ENCODE measurements at places on chromosomes 12 and 14.

- no peak for DNase-seq
Observed at GRCh38 chr12:103751171-103751570, 89.9 kb downstream of the NT5DC3 start.

GRCh38 chr12:84660139-84660538, 252.5 kb downstream of the SLC6A15 start:
- no peak for DNase-seq

GRCh38 chr12:46217541-46218321, 51.1 kb downstream of the SLC38A1 start:
- no peak for DNase-seq

- no peak for DNase-seq
Observed at GRCh38 chr14:75295491-75296345, 17.1 kb downstream of the FOS start.

- no peak for DNase-seq
Observed at GRCh38 chr14:93309427-93309966, 23.3 kb downstream of the BTBD7 start.

DNA sequence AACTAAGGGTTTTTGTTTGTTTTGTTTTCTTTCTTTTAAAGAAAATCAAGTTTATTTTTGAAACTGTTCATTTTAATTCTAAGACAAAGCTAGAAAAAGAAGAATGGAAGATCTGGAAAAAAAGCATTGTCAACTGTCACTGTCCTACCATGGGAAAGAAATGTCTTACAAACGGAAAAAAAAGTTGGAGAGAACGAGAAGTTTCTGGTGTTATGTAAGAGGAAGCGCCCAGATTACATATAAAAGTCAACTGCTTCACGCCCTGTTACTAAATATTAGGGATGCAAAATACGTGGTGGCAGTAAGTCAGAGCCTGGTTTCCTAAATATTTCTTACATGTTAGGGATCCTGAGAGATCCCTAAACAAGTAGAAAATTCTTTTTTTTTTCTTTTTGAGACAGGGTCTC, 14.3 kb upstream of the FBXL14 start:
- DNase-seq: no peak

- no peak for DNase-seq
Observed at GRCh38 chr12:40168001-40168400, 56.8 kb upstream of the LRRK2 start.

DNA sequence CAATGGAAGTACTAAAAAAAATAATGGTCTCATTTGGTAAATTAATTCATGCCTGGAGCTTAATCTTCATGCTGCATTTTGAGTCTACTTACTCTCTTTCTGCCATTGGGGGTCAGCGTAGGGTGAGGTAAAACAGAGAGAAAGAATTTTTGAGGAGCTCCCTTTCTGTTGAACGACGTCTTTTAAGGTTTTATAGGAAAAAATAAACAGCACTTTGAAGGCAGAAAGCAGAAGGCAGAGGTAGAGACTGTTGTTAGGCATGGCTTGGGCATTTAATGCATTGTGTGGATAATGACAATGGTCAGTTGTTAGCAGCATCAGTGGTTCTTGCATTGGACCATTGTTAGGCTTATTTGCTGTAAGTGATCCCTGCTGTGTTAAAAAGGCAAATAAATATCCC, 557.2 kb upstream of the STXBP6 start:
- no peak for DNase-seq

GRCh38 chr12:8916154-8916553, 1.8 kb downstream of the PHC1 start:
- DNase-seq: no peak

DNA sequence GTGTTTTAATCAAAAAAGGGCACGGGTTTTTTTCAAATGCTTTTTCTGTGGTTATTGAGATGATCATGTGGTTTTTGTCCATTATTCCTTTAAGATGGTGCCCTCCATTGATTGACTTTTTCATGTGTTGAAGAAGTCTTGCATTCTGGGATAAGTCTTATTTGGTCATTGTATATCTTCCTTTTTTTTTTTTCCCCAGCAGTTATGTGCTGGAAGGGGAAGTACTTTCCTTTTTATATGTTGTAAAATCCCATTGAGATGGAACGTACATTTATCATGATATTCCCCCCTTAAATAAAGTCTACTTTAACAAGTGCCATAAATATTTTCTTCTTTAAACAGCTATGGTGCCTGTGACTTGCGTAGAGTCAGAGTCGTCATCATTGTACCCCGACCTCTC, 24.8 kb upstream of the MUCL1 start:
- DNase-seq: no peak

DNA sequence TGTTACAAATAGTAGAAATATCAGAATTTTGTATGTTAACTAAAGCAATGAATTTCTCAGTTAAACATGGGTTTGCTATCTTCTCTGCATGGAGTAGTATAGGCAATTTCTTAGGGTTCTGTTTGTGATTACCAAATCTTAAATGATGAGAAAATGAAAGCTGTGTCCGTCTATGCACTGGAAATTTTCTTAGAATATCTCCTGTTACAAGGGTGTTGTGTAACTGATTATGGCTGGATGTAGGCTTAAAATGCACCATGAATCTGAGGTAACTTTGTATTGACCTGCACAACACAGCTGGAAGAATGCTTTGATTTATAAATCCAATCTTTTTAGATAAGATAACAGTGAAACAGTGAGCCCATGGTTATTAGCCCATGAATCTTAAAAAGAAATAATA, 17.8 kb downstream of the TRIP11 start:
- no peak for DNase-seq

DNA sequence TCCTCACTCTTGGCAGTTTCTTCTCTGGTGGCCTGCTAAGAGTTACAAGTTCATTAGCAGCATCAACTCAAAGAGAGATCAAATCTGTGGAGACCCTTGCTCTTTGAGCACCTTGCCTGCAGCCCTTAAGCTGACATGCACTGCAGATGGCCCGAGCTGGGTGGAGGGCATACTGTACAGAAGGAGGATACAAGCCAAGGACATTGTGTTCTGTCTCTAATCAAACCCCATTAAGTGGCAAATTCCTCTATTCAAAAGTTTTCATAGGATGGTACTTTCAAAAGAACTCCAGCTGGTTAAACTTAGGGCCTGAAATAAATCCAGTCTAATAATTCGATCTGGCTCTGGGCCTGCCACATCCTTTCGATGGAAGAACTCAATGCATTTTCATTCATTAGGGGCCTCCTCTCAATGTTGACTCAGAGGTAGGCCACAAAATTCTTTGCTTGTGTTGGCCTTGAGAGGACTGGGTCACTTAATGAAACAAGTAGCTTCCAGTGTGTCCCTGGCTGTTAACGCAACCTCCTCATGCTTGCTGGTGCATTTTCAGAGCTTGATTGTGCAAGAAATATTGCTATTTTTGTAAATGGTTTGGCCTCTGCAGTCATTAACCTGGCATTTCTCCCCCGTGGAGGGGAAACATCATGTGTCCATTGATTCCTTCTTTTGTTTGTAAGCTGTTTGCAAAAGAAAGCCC, 318.2 kb downstream of the NUAK1 start:
- no peak for DNase-seq

- DNase-seq: peak; percentile 29
Observed at GRCh38 chr14:91154851-91155625, 41.2 kb downstream of the DGLUCY start.

- no peak for DNase-seq
Observed at GRCh38 chr12:49505672-49506071, 33.2 kb upstream of the KCNH3 start.

- no peak for DNase-seq
Observed at GRCh38 chr14:85617791-85618190, 87.8 kb downstream of the FLRT2 start.

DNA sequence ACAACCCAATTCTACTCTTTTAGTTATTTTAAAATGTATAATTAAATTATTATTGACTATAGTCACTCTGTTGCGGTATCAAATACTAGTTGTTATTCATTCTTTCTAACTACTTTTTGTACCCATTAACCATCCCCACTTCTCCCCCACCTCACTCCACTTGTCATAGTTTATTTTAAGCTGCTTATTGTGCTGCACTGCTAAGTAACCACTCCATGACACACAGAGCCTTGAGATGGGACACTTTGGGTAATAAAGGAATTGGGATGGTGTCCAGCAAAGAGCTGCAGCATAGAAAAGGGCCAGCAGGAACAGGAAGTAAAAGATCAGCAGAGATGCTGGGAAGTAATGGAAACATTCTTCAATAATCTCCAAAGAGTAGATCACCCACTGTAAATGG, 123.0 kb downstream of the RPS29 start:
- DNase-seq: no peak

- DNase-seq: no peak
Observed at GRCh38 chr12:71300772-71301675, 138.6 kb upstream of the LGR5 start.

DNA sequence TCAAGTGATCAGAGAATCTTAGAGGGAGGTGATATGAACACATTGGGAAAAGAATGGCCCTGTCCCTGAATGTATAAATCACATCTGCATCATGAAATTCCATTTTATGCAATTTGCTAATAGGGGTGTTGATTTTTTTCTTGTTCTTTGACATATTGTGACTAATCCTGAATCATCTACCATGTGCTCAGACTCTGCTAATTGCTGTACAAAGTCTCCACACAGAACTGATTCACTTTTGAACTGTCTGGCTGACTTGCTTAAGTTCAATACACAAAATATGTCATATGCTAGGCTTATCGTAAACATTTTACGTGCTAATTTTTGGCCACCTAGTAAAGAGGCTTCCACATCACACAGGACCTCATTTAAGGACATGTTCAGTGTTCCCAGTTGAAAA, 2.6 kb downstream of the TMEM132D start:
- DNase-seq: no peak

DNA sequence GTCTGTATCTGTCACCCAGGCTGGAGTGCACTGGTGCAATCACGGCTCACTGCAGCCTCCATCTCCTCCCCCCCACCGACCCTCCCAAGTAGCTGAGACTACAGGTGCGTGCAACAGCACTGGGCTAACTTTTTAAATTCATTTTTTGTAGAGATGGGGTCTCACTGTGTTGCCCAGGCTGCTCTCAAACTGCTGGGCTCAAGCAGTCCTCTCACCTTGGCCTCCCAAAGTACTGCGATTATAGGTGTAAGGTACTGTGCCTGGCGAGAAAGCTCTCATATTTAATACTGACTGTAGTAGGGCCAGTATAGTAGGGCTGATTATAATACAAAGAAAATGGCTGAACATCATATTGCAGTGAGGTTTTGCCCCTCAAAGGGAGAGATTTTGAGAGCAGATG, 2.4 kb downstream of the RIC8B start:
- no peak for DNase-seq

GRCh38 chr14:21985081-21985480, 311.5 kb upstream of the OR4E1 start:
- no peak for DNase-seq

- no peak for DNase-seq
Observed at GRCh38 chr12:117567644-117568216, 206.3 kb upstream of the NOS1 start.

- no peak for DNase-seq
Observed at GRCh38 chr12:2171672-2172426, 119.1 kb downstream of the CACNA1C start.

DNA sequence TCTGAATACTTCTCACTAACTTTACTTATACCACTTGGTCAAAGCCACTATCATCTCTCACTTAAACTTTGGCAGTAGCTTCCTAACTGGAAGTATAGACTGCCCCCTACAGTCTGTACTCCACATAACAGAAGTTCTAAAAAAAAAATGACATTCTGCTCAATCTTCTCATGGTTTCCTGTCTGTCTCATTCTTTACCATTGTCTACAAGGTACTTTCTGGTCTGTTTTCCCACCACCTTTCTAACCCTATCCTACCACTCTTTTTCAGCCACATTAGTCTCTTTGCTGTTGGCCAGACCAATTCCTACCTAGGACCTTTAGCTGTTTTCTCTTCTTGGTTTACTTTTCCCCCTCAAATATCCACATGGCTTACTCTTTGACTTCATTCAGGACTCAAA, 14.7 kb downstream of the CPSF6 start:
- peak; percentile 9 for DNase-seq

DNA sequence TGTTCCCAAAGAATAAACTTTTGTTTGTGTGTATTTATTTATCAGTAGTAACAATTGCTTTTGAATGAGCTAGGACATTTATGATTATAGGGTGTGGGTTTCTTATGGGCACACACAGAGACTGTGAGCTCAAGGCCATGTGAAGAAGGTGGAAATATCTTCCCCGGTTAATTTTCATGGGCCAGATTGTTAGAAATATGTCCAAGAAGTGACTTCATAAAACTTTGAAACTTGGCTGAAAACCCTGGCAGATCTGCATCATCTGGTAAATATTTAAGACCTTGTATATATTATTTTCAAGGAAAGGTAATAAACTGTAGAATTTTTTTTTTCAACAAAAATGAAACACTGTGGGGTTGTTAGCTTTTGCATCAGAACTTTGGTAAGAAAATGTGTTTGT, 53.5 kb upstream of the RNU6-8 start:
- no peak for DNase-seq

- DNase-seq: no peak
Observed at GRCh38 chr12:109554761-109555160, 18.5 kb downstream of the MMAB start.

- no peak for DNase-seq
Observed at GRCh38 chr12:77402716-77403115, 337.3 kb upstream of the E2F7 start.

GRCh38 chr14:105014032-105014431, 6.9 kb downstream of the CDCA4 start:
- no peak for DNase-seq

DNA sequence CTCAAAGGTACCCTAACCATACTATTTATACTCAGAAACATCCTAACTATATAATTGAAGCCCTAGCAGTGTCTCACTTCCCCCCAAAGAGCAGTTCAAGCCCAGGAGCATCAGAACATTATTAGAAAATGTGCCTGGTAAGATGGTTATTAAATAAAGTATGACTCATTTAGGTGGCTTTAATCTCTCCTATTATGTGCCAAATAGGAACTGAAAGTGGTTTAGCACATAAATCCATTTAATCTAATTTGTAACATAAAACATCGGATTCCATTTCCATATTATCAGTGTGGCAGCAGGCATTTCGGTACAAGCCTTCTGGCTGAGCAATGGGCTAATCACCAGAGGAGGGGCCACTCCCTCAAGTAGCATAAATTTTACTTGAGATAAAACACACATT, 395.2 kb upstream of the TMTC1 start:
- DNase-seq: no peak

DNA sequence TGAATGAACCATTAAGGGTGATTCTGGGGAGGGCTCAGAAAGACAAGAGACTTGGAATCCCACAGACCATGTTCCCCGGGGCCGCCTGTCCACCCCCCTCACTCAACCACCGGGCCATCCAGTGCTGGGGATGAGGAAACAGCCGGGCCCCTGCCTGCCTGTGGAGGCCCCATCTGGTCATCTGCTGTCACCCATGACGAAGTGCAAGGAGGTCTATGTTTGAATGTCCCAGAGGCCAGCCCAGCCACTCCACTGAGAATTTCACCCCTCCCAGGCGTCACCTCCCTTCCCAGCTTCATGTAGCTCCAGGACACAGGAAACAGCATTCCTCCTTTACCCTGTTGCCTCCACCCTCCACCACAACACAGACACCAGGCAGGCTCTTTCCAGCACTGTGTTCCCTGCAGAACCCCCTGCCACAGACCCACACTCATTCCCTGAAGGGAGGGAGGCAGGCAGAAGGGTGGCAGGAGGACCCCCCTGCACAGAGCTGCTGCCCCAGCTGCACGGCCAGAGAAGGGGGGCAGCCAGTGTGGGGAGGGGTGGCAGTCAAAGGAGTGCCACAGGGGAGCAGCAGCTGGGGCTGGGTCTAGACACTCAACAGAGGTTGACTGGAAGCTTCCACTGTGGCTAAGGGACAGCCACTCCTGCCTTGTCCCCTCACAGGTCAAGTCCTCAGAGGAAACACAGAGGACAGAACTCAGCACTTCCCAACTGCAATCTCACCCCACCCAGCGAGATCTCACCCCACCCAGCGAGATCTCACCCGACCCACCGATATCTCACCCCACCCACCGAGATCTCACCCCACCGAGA, 50.3 kb upstream of the PPP2R5C start:
- DNase-seq: no peak

Measured in NCI-H2029 (cell line).